ENCODE measurements at places on chromosomes 6 and 20.
A peak's percentile ranks its signal among the peaks of the same experiment; 100 is the strongest.

DNA sequence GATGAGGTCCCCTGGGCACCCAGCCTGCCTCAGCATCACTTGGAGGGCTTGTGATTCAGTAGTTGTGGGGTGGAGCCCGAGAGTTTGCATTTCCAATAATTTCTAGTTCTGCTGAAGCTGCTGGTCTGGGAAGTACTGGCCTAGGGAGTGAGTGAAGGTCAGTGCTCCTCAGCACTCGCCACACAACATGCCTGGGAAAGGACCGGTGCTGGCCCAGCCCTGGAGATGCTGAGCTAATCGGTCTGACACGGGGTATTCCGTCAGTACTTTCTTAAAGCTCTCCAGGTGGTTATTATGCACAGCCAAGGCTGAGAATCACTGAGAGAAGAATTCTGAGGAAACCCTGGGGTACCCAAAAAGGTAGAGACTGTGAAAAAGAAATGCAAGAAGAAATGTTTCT lies 228.2 kb downstream of the TMEM242 start:
- no peak for DNase-seq

DNA sequence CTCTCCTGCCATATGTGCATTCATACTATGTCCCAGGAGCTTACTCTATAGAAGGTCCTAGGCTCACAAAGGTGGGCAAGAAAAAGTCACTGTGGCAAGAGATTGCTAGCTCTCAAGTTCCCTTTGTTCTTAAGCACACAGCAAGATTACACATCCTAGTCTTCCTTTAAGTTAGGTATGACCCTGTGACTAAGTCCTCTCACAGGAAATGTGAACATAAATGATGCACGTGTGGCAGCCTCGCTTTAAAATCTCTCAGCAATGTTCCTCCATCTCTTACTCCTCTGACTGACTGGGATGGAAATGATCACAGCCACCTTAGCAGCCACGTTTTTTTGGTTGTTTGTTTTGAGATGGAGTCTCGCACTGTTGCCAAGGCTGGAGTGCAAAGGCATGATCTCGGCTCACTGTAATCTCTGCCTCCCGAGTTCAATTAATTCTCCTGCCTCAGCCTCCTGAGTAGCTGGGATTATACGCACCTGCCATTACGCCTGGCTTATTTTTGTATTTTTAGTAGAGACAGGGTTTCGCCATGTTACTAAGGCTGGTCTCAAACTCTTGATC lies 35.7 kb upstream of the HAO1 start:
- no peak for DNase-seq

DNA sequence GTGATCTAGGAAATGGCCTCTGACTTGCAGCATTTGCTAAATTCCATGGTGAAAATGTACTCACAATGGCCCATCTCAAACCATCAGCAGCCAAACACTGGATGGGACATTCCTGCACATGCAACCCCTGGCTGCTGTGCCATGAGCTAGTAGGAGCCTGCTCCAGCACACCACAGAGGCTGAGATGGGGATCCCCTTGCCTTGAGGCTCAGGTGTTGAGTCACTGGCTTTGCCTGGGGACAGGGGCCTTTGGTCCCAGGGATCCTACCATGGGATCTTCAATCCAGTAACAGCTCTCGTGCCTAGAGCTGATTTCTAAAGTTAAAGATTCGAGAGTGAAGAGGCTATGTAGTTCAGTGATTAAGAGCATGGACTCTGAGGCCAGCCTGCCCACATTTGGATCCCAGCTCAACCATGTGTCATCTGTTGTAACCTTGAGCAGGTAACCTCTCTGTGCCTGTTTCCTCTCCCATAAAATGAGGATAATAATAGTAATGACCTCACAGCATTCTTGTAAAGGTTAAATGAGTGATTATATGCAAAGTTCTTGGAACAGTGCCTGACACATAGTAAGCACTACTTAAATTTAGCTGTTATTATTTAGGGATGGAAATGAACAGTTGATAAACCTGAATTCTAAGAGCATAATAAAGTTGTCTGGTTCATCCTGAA lies 16.4 kb downstream of the FOXQ1 start:
- DNase-seq, result no peak

DNA sequence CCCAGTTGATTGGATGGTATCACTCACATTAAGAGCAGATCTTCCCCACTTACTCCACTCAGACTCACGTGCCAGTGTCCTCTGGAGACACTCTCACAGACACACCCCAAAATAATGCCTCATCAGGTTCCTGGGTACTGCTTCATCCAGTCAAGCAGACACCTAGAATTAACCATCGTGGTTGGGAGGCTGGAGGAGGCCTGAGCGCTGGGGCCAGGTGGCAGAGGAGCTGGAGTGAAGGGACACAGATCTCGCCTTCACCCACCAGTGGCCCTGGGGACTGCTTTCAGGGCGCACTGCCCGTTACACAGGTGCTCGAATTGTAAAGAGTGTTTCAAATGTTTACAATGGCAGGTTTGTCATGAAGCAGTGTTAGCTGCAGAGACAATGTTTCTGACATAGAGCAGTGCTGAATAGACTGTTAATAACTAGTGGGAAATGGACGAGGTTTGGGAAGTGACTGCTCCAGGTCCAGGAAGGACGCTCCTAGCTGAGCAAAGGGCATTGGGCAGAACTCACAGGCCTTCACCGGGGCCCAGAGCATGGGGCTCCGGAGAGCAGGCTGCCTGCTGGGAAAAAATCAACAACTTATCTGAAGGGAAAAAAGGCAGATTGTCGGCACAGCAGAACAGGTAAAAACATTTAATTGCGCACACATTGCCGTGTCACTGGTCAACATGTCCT lies 38.4 kb downstream of the TMEM242 start:
- no peak for DNase-seq

DNA sequence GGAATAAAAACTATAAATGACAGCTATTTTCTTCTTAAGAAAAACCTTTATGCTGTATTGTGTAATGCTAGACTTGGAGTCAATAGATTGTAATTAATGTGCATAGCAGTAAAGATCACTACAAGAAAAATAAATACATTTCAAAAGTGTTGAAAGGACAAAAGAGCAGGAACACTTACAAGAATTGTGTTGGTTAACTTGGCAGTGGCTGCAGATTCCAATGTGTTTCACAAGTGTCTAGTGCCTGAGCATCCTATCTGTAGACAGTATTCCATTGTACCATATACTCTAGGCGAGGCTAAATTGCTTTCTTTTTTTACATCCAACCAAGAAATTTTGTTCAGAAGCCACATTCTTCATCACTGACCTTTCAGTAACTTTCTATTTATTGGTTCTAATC lies 924.1 kb downstream of the EPHA7 start:
- DNase-seq, result peak; percentile 1

- no peak for DNase-seq
Measured at GRCh38 chr6:138510093-138510492, 10.8 kb upstream of the NHSL1 start.

GRCh38 chr6:18997375-18997826 lies 610.3 kb downstream of the RNF144B start:
- DNase-seq, result no peak

DNA sequence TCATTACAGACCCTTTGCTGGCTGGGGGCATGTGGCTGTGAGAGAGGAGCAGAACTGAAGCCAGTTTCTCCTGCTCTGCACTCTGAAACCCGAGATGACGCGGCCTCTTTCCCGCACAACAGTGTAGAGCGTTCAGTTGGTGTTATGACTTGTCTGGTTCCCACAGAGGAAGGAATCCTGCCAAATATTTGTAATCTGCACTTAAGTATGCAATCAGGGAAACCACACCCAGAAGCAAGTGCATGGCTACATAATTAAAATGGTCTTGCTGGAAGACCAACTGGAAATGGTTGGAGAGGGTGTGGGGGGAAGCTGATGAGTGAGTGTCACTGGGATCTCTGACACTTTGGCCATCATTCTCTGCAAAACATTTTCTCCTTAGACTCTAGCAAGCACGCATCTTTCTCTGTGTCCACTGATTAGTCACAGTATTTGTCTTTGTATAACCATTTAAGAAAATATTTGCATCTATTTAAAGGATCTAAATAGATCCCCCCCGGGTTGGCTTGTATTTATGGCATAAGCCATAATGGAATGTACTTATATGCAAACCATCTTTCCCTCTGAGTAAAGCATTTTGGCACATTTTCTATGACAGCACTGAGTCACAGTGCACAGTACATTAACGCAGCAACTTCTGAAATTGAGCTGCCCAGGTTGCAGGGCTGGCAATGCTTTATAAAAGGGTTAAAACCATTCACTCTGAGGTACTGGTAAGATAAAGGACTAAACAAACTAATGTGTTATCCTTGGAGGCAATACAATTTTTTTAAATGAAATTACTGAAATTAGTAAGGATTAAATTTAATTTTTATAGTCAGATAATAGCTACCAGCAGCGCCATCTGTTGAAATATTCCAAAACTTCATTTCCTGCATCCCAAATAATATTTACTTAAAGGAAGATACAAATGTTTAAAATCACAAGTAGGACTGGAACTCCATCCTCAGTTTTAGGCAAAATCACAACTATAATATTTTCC lies 76.7 kb downstream of the FOXC1 start:
- DNase-seq, result no peak

DNA sequence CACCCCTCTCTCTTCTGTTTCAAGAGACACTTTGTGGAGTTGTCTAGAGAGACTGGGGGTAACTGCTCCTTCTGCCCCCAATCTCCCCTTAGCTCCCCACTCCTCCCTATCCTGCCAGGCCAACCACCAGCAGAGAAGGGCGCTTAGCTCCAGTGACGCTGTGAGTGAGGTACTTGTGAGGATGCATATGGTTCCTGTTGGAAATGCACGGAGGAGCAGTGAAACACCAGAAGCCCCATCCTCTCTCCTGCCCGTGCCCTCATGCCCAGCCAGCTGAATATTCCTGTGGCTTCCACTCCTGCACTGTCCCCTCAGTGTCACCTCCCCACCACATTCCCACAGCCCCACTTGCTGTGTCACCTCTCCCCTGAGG lies 11.9 kb downstream of the NT5E start:
- no peak for DNase-seq

GRCh38 chr6:30163090-30163917 lies at the start of gene TRIM15:
Gene TRIM15 (plus strand): TSS chr6:30163546. CDS start chr6:30163685, 139 bp downstream.
- DNase-seq, result no peak

DNA sequence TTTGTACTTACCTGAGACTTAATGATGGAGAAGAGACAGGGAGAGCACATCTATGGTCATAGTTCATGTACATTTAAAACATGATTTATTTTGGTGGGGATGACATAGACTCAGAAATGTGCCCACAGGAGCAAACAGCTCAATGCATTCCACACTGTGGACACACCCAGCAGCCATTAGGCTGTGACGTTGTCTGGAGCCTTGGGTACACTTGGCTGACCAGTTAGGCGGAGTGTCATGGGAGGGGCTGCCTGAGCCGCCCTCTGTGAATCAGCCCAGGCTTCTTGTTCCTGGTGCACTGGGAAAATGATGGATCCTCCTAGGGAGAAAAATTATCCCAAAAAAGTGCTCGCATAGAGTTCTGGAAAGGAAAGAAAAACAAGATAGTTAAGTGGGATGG lies 231.0 kb upstream of the GMDS start:
- no peak for DNase-seq

DNA sequence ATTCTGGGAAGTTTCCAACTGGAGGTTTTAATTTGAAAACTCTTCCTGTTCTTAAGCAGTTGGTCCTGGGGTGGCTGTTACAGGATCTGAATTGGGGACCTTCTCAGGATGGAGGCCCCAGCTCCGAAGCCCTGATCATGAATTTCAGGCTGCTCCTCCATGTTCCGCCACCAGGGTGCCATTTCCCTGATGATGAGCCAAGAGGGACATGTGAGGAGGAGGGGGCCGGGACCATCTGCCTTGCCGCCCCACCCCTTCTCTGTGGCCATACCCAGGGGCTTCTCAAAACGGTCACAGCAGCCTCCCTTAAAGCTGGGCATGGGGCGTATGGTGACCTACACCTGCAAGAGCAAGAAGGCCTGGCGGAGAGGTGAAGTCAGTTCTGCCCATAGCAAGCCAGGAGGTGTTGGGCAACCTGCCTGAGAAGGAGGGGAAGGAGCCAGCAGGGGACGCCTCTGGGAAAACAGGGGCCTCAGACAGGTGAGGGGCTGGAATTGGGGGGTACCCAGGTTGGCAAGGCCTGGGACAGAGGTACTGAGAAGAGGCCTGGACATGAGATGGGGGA lies 3.6 kb upstream of the BAK1 start:
- DNase-seq, result no peak

GRCh38 chr6:168031411-168031971 lies 34.0 kb downstream of the KIF25 start:
- peak; percentile 65 for DNase-seq
